Bone marrow (tissue), 2 donors: ENCODE measurements at places on chromosomes 3 and 15.

- DNase-seq: no peak
Measured at GRCh38 chr3:59809710-59810444, 760.1 kb upstream of the CFAP20DC start.

GRCh38 chr3:126292318-126293070, 64.7 kb downstream of the KLF15 start:
- no peak for DNase-seq

DNA sequence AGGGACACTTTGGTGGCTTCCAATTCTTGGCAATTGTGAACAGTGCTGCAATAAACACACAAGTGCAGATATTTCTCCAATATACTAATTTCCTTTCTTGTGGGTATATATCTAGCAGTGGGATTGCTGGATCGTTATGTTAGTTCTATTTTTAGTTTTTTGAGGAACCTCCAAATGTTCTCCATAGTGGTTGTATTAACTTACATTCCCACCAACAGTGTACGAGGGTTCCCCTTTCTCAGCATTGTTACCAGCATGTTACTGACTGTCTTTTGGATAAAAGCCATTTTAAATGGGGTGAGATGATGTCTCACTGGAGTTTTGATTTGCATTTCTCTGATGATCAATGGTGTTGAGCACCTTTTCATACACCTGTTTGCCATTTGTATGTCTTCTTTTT, 92.8 kb downstream of the DAPK2 start:
- DNase-seq: no peak

- DNase-seq: no peak
Measured at GRCh38 chr15:95520922-95521321, 809.6 kb upstream of the NR2F2 start.

DNA sequence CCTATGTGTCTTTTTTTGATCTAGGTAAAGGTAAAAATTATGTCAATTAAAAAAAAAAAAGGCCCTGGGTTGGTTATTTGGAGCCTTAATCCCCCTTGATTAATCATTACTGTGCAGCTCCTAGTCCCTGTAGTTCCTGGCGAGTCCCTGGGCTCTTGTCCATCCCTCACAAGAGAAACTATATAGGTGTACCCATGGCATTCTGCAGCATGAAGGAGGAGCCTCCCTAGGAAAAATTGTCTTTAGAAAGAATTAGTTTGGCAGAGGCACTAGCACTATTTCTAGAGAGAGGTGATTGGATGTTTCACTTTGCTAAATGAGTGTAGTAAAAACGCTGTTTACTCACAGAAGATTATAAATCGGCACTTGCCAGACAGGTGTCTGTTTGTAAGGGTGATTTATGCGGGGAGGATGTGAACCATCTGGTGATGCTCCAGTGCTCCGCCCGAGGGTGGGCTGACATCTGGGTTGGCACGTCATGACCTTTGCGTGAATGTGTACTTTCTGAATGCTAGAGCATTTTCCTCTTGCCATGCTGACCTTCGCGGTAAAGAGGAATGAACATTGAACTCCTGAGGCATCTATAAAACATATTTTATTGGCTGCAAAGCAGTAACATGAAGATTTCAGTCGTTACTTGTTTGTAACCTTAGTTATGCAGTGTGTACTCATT, 12.6 kb downstream of the PLCL2 start:
- no peak for DNase-seq

DNA sequence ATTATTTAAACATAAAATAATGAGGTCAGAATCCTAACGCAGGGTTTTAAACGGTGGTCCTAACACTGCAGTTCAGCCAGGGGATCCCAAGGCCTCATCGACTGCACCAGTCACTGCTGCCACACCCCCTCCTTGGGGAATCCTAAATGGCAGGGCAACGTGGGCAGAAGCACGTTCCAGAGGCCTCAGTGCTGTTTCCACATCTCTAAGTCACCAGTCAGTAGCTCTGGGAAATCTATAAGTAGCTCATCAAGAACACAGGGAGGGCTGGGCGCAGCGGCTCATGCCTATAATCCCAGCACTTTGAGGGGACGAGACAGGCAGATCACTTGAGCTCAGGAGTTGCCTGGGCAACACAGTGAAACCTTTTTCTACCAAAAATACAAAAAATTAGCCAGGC, 47.5 kb downstream of the PRTG start:
- DNase-seq: no peak

GRCh38 chr15:96345560-96346399, 15.3 kb downstream of the NR2F2 start:
- no peak for DNase-seq

DNA sequence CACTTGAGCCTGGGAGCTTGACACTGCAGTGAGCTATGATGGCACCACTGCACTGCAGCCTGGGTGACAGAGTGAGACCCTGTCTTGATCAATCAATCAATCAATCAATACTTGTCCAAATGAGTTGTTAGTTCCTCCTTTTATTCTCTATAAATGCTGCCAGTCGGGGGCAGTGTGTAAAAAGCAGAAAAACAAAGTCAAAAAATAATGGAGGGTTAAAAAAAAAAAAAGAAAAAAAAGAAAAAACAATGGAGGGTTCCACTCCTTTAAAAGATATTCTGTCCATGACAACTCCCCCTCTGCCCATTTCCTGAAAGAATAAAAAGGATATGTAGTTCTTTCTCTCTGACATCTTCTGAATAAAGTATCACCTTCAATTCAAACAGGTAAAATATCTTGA, 1068.6 kb downstream of the FHIT start:
- no peak for DNase-seq

DNA sequence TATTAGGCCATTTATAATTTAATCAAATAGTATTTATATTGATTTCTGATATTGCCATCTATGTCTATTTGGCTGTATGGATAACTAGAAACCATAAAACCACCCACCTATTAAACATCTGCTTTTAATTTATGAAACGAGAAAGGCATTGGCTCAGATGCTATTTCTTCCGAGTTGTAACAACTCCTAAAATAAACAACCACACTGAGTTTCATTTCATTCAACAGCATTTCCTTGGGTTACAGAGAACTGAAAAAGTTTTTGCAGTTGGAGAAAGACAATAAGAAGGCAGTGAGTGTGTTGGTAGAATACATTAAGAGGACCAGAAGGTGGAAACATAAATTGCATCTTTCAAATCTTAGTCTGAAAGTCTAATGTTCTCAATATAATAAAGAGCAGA, 79.1 kb downstream of the AQR start:
- DNase-seq: no peak

DNA sequence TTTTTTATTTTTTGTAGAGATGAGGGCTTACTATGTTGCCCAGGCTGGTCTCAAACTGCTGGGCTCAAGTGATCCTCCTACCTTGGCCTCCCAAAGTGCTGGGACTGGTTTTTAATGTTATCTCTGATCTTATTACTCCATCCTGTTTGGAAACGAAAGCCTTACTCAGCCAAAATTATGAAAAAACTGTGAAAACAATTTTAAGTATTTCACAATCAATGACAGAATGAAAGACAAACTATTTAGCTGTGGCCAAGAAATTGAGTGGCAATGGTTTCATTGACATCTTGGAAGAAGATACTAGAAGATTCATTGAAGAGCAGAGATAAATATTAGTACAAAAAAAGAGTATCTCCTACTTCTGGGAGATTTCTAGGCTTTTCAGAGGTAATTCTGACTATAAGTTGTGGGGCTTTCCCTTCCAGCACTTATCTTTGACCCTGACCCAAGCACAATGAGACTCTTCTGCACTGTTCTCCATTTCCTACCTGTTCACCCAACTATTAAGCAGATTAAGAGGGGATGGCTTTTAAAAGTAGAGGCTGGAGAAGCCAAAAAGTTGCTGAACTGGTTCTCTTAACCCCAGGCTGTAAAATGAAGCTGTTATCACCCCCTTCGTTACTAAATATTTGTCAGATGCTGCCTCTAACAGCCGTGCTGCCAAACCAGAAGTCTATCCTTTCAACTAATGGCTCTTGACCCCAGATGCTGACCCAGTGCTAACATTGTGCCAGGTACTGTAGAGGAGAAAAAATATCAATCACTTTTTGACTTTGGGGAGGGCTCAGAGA, 14.2 kb upstream of the SLC25A36 start:
- no peak for DNase-seq

- no peak for DNase-seq
Measured at GRCh38 chr15:69930754-69931153, 167.0 kb downstream of the TLE3 start.

DNA sequence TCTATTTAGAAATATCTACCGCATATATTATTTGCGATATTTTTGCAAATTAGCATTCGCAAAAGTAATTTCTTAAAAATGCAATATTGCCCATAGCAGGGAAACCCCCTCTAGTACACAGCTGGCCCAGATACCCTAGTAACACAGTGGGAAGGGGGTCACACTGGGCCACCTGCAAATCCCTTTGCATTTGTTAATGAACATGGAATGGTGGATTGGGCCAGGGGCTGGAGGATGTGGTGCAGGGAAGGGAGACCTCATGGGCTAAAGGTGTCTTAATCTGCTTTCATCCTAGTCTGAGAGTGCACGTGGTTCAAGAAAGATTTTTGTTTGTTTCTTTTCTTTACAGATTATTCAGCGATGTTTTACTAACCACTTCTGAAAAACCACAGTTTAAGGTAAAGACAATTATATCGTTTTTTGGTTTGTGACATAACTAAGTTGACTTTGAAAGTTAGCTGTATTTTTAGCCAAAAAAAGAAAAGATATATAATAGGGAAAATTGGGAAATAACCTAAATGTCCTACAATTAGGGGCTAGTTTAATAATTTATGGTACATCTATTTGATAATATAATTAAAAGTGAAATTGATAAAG, 30.0 kb downstream of the PDHB start:
- no peak for DNase-seq

GRCh38 chr15:66831801-66832390, 129.9 kb downstream of the SMAD6 start:
- no peak for DNase-seq

GRCh38 chr15:34297059-34297458, 40.5 kb downstream of the SLC12A6 start:
- DNase-seq: no peak

GRCh38 chr3:149506540-149506939, 32.0 kb downstream of the TM4SF4 start:
- DNase-seq: no peak

DNA sequence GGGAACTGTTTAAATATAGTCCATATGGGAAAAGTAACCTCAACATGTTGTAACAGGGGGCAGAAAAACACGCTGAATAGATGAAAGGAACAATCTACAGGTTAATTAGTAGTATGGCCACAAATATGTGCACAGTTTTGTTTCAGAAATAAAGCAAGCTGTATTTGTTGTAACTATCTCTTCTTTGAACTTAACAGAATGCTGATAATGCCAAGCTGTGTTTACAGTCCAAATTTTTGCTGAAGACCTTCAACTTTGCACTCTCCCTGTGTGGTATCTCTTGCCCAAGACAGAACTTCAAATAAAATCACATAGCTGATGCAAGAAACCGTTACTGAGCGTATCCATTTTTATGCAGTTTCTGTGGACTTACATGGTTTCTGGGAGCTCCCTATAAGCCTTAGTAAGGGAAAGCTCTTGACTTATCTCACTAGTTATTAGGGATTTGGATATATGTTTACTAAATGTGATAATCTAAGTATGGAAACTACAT, 425.4 kb upstream of the TPRG1 start:
- DNase-seq: no peak

DNA sequence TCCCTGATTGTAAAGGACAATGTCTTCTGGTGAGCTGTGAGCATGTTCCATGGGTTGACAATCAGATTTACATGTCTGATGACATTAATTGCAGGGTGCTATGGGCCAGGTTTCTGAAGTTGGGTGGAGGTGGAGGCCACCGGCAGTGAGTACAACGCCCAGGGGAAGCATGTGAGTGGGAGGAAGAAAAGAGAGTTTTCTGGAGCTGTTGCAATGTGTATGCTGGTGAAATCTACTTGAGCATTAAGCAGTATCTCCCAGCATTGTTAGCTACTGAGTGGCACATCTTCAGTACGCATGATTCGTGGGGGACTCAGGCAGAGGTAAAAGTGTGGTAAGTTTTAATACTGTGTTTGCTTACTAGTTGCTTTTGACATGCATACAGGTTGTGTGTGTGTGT, 26.6 kb downstream of the TMEM45A start:
- no peak for DNase-seq

DNA sequence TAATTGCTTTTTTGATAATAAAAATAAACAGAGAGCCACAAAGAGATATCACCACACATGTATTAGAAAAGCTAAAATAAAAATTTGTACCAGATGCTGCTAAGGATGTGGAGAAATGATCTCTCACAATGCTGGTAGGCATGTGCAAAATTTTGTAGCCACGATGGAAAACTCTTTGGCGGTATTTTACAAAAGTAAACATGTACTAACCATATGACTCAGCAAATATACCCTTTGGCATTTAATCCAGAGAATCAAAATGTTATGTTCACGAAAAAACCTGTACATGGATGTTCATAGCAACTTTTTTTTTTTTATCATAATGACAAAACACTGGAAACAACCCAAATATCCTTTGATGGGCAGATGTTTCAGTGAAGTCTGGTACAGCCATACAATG, 261.2 kb downstream of the LPP start:
- DNase-seq: no peak

- DNase-seq: no peak
Measured at GRCh38 chr3:81380234-81380633, 381.2 kb downstream of the GBE1 start.

GRCh38 chr3:73950865-73951558, 326.3 kb upstream of the PDZRN3 start:
- DNase-seq: no peak

GRCh38 chr15:82040390-82040789, 5.4 kb downstream of the MEX3B start:
- no peak for DNase-seq

DNA sequence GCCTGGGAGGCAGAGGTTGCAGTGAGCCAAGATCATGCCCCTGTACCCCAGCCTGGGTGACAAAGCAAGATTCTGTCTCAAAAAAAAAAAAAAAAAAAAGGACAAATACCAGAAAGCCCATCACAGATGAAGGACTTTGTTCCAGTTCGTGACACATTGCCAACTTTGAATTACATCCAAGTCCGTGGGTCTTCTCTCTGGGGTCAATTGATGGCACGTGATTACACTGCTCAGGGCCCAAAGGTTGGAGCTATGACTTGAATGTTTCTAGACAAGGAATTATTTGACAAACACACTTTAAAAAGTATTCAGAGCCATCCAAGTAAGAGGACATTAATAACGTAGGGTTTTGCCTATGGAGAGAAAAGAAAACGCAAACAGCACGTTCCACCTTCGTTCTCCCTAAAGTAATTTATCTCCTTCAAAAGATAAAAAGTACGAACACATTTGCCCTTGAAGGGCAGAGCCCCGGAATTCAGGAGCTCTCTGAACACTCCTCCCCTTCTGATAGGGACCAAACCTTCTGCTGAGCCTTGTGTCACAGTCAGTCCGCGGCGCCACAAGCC, 31.3 kb upstream of the ST3GAL6 start:
- DNase-seq: no peak

DNA sequence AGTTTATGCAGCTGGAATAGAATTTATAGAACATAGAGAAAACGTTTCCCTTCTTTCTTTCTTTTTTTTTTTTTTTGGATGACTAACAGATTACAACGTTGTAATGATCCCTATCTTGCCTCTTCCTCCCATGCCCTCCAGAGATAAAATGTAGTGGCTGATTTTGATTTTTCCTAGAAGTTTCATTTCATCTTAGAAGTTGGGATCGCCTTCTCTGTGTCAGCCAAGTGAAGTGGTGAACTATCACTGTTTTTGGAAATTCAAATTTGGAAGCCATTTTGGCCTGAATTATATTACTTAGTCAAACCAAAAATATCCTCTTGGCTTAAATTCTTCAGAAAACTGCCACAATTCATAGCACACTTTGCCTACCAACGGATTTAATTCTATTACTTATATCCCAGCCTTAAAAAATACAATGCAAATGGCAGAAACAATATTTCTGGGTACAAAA, 1025.5 kb upstream of the NR2F2 start:
- no peak for DNase-seq
